ENCODE measurements at places on chromosomes 7 and 10.

GRCh38 chr7:27947586-27948278 lies 207.8 kb downstream of the TAX1BP1 start:
- no peak for DNase-seq

DNA sequence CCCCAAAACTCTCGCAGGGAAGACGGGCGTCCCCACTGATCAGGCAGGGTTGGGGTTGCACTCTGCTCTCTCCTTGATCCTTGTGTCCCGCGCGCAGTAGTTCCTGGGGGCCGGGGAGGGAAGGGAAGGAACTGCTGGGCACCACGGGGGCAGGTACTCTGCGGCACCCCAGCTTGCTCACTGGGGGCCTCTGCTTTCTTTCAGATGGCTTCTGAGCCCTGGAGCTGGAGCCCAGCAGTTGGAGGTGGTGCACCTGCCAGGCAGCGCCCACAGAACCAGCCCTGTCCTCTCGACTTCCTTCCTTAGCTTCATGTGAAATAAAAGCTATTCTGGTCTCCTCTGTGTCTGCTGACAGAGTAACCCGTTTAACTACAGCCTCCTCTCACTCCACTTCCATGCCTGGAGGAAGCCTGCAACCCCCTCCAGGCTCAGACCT lies 12.2 kb downstream of the PLAC9 start:
- no peak for DNase-seq

DNA sequence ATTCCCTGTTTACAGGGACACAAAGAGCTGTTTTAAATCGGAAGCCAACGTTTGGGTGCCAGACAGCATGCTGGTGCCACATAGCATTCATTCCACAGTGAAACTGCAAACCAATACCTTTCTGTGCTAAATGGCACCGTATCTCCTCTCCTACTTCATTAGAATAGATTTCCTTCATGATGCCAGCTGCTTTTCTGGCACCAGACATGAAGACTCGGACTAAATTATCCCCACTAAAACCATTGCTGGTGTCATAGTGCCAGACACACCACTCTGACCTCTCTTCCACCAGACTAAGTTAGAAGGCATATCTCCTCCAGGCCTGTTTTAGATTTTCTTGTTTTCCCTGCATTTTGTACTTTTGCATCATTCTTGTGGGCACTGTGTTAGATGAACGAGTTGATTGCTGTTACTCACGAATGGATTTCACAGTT lies 155.1 kb downstream of the ETV1 start:
- DNase-seq, result no peak

DNA sequence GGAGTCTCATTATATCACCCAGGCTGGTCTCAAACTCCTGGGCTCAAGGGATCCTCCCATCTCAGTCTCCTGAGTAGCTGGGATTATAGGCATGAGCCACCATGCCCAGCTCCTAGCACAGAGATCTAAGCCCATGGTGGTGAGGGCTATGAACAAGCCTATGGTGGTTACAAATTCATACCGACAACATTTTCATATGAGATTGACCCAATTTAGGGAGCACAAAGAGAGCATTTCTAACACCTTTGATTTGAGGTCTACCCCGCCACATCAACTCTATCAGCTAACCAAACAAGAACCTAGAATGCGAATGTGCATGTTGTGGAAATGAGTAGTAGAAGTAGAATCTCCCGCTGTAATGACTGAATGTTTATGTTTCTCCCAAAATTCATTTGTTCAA lies 14.2 kb upstream of the PRF1 start:
- DNase-seq, result no peak

DNA sequence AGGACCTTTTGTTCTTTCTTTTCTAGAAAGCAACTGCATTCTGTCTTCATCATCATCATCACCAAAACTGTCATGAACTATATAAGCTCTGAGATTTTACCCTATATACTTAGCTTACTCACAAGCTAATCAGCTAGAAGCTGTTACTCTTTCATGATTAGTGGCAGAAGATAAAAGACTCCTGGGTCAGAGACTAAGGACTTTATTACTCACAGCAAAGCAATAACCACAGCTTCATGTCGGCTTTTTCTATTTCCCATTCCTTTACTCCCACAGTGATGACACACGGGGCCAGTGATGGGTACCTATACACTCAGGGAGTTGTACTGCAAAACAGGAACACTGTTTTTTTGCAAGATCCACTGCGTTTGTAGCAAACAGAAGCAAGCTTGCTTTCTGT lies 8.4 kb upstream of the C10orf88 start:
- DNase-seq, result no peak

GRCh38 chr10:58712982-58713381 lies 200.3 kb downstream of the BICC1 start:
- DNase-seq, result no peak

- DNase-seq, result peak; percentile 16
Observed at GRCh38 chr7:7869036-7869435, 99.6 kb upstream of the GLCCI1 start.

GRCh38 chr10:65719790-65720189 lies 1206.0 kb upstream of the LRRTM3 start:
- DNase-seq, result no peak

DNA sequence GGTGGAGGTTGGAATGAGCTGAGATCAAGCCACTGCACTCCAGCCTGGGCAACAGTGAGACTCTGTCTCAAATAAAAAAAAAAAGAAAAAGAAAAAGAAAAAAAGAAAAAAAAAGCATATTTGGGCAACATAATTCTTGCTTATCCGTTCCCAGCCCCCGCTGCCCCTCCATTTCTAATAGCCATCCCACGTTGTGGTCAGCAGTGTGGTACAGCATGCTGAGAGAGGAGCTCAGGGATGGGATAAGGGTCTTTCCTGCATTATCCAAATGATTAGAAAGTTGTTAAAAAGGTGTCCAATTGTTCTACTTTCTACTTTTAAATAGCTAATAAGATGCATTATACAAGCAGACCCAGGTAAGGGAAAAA lies 104.9 kb upstream of the ZNF92 start:
- no peak for DNase-seq

DNA sequence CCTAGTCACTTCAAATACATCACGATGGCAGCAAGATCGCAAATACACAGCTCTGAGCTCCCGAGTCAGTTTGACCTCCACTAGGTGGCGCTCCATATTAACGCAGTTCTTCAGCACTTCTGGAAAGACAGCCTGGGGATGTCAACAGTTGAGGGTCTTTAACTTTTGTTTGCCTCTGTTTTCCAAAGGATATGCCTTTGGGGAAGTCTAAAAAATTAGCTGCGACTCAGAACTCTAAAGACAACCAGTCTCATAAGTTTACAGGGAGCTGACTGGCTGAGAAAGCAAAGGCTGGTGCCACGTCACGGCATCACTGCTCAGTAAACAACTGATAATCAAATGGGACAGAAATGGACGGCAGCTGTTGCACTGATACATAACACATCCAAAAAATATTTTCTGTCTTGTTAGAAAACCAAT lies 458.8 kb downstream of the SORCS1 start:
- peak; percentile 45 for DNase-seq

DNA sequence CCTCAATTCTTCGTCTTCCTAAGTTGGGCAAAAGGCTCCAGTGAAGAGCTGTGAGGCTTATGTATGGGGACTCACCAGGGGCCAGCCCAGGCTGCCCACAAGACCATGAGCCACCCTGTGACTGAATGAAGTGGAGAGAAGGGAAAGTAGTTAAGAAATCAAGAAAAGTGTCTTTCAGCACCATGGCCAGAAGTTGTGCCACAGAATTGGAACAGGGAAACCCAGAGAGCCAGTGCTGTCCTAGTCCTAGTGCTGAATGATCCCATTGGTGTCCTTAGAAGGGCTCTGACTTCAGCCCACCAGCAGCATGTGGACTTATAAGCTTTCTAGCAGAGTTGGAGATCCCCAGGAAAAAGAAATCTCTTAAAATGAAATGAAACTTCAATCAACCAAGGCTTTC lies 37.0 kb upstream of the CCSER2 start:
- DNase-seq, result peak; percentile 65

DNA sequence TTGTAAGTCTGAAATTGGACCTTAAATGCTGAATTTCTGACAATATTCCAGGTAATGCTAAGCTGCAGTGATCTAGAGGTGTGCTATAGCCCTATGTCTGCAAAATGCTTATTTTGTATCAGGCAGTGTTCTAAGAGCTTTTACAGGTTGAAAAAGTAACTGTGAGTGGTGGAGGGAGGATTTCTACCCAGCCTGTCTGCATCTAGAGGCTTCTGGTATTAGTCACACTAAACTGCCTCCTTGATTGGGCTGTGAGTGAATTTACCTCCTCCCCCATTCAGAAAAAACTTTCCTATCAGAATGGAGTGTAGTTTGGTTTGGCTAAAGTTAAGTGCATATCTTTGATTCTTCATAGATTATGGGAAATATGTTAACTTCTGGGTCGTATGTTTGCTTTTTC lies 56.8 kb downstream of the BBS9 start:
- DNase-seq, result no peak

DNA sequence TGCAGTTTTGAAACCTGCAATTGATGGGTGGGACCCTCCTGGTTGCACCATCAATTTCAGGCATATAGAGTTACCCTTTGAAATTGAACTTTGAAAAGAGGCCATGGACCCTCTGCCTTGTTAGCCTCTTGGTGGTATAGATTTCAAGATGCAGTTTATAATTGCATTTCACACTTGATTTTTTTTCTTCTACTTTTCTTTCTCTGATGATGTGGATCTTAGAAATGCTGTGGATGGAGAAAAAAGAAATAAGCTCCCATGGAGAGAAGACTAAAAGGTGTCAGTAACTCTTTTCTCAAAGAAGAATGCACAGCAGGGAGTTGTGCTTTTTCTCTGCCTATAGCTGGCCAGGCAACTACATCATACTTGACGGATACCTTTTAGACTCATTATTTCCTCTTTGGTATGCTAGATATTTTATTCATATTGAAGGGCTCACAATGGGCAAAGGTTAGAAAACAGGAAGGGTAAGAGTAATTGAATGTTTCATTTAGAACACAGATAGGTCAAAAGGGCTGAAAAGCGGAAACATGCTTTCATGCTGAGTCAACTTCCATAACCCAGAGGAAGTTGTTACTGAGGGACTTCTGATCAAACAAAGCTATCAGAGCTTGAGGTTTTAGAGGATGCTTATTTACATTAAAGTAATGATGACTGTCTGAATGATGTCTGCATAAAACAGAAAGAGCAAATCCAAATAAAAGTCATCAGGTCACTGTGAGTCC lies 773.2 kb upstream of the LRRN3 start:
- DNase-seq, result peak; percentile 36

GRCh38 chr10:121266370-121266769 lies 331.9 kb downstream of the FGFR2 start:
- DNase-seq, result no peak

- DNase-seq, result no peak
Observed at GRCh38 chr7:103499976-103500375, 54.0 kb upstream of the SLC26A5 start.

- peak; percentile 29 for DNase-seq
Observed at GRCh38 chr10:29603223-29603896, 31.4 kb downstream of the SVIL start.

GRCh38 chr10:93420944-93421825 lies 60.9 kb downstream of the MYOF start:
- DNase-seq, result no peak

- no peak for DNase-seq
Observed at GRCh38 chr10:10564081-10564794, 453.4 kb upstream of the CELF2 start.

GRCh38 chr10:73110345-73110849 lies at the start of gene NUDT13:
NUDT13 (plus strand) TSS chr10:73110455; CDS start chr10:73114366, 3,911 bp downstream.
- DNase-seq, result peak; percentile 92
